Natural killer cell (primary cell): ENCODE measurements at places on chromosomes 2 and 18.

- DNase-seq: no peak
Measured at GRCh38 chr2:33268246-33268831, 208.1 kb upstream of the RASGRP3 start.

GRCh38 chr2:216765761-216766262, 70.5 kb upstream of the IGFBP5 start:
- no peak for DNase-seq

- no peak for DNase-seq
Measured at GRCh38 chr2:240139666-240140393, 628 bp downstream of the OTOS start.

- DNase-seq: no peak
Measured at GRCh38 chr2:18950361-18950851, 361.0 kb upstream of the NT5C1B start.

GRCh38 chr2:223548194-223548593, 54.0 kb downstream of the SCG2 start:
- no peak for DNase-seq

- DNase-seq: no peak
Measured at GRCh38 chr2:25123682-25124081, 44.7 kb downstream of the POMC start.

GRCh38 chr2:217242947-217243346, 383.1 kb upstream of the TNP1 start:
- no peak for DNase-seq

DNA sequence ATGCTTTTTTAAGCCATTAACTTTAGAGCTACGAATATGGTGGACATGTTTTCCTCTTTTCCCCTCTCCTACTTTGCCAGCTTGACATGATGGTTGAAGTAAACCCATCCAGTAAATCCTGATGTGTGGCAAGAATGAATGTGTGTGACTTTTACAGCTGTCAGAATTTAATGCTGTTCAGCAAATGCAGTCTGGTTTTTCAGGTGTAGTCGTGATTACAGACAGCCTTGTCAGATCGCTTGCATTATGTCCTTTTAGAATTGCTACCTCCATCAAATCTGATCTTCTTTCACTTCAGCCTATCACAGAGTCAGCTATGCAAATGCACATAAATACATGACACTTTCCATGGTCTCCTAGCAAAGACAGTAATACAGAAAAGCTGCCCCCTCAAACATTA, 278.5 kb downstream of the FBXO15 start:
- no peak for DNase-seq

GRCh38 chr2:86308984-86309695, 28.3 kb downstream of the REEP1 start:
- DNase-seq: no peak

GRCh38 chr2:168470320-168471162, 14.5 kb downstream of the CERS6 start:
- no peak for DNase-seq

DNA sequence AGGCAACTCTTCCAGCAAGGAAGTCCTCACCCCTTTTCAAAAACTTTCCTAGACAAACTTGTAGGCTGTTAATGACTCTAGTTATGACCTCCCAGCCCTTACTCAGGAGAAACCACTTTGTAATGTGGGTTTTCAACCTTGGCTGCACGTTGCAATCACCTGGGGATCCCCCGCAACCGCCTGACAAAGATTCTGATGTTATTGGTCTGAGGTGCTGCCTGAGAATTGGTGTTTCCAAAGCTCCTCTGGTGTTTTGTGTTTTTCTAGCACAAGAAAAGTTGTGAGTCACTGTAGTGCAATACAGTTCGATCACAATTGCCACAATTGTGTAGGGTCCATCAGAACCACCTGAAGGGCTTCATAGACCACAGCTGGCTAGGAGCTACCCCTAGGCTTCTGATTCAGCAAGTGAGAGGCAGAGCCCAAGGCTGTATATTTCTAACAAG, 121.6 kb downstream of the SP100 start:
- DNase-seq: no peak

GRCh38 chr2:195575016-195575415, 82.0 kb upstream of the SLC39A10 start:
- no peak for DNase-seq

DNA sequence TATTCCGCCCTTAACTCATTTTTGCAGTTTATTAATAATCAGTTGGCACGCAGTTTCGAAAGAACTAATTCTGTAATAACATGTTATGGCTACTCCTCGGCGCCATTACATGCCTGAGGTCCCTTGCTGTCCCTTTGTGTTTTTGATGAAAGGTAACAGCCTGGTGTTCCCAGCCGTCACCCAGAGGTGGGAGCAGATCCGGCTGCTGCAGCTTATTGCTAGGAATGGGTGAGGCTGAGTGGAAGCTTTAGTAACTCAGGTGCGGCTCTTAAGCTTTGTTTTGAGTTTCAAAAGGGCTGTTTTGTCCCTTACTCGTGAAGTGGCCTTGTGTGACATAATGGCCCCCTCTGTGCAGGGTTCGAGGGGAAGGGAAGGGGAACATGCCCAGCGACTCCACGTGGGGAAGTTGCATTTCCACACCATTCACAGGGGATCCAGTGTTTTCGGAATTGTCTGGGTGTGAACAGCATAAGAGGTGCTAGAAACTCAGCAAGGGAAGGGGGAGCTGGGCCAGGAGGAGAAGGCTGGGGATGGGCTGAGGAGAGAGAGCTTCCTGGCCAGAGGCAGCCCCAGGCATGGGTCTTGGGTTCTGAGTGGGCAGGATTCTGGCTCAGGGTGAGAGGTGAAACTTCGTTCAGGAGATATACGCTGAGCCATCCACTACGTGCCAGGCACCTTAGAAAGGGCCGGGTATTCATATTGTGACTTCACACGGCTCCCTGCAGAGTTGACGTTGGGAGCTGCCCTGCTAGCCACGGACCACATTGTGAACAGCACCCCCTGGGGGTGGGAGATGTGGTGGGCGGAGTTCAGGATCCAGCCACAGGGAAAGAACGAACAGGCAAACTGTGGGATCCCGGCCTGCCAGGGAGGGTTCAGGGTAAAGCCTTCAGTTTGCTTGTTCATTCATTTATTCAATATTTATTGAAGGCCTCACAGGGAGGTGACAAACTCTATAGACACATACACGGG, 84.4 kb downstream of the TGOLN2 start:
- peak; percentile 31 for DNase-seq

DNA sequence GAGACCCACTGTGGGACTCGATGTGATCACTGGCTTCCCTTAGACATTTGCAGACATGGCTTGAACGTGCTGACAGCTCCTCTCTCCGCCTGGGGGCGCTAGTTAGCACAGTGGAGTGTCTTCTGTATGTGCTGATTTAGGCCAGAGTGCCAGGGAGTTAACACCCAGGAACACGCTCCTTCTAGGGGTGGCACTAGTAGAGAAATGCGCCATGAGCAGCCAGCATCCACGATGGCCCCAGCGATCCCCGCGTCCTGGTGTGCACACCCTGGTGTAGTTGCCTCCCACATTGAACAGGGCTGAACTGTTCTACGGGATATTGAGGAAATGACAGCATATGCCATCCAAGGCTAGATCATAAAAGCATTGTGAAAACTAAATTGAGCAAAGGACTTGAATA, 11.4 kb upstream of the NMUR1 start:
- peak; percentile 40 for DNase-seq

DNA sequence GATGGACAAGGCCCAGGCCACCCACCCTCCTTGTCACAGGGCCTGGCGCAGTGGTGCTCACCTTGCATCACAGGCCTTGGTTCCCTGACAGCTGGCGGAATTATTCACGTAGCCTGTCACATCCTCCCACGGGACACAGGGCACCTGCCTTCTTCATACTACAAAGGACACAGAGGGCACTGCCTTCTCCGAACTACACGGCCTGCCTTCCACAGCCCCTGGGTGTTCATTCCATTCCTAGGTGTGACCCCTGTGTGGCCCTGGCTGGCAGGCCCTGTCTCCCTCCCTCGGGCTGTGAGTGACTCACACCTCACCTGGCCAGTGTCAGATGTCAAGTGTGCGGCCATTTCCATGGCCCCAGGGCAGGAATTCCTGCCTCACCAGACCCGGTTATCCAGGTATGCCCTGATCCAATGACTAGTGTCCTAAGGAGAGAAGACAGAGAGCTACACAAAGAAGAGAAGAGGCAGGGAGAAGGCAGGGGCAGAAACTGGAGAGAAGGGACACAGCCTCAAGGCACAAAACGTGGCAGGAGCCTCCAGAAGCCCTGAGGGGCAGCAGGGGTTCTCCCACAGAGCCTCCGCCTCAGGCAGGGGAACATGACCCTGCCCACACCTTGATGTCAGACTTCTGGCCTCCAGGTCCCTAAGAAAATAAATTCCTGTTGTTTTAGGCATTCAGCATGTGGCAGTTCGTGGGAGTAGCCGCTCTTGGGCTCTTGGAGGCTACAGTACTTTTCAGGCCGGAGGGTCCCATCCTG, 43.4 kb downstream of the MBP start:
- DNase-seq: no peak

DNA sequence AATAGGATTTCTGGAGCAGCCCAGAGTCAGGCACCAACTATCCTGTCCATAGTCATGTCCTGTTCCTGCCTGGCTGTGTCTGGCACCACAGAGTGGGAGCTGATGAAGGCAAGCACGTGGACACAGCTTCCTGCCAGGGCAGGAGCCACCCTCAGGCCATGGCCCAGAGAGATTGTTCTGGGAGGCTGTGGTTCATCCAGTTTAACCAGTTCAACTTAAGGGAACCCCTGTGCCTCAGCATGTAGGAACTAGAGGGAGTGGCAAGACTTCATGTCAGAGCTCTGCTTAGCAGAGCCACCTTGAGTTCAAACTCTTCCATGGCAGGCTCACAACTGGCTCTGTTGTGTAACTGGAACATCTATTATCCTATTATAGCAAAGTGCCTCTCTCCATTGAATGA, 73.2 kb upstream of the NCKAP5 start:
- DNase-seq: no peak

GRCh38 chr2:216692636-216693413, 2.5 kb downstream of the IGFBP5 start:
- peak; percentile 75 for DNase-seq

DNA sequence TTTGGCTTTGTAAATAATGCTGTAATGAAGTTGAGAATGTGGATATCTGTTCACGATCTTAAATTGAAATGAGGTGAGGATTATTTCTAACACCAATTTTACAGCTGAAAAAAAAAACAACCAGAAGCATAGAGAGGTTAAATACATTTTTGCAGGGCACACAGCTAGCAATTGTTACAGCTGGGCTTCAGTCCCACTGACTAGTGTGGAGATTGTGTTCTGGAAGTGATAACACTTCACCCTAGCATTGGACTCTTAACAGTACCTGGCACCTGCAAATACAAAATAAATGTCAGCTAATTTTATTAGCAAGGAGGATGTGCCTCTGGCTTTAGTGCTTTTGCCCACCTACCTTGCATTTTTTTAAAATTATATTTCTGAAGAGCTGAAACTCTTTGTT, 28.8 kb downstream of the CAVIN2 start:
- no peak for DNase-seq

DNA sequence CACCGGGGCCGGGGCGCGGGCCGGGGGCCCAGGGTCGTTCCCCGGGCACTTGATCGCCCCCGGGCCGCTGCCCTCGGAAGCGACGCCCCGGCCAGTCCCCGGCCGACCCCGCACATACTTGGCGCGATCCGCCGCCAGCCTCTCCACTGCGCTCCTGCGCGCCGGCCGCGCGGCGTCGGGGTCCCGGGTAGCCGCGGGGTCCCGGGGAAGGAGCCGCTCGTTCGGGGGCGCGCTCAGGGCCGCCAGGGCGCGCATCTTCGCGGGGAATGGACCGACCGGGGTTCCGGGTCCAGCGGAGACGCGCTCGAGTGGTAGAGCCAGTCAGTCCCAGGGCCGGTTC, 204 bp downstream of the FAM110C start:
- no peak for DNase-seq

DNA sequence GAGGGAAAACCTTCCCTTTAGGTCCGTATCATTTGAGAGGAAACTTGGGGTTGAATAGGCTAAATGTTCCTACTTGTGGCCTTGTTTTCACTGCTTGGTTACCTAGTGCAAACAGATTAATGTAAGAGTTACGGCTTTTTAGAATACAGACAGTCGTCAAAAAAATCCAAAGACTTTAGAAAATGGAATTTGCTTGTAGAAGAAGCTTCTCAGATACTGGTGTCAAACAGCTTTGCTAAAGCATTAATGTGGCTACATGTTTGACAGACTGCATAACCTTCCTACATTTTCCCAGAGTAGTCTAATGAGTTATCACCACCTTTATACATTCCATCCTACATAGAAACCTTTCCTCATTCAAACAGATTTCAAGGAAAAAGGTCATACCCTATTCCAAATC, 114.6 kb downstream of the FMNL2 start:
- no peak for DNase-seq

- no peak for DNase-seq
Measured at GRCh38 chr2:142504754-142505153, 372.7 kb upstream of the KYNU start.

DNA sequence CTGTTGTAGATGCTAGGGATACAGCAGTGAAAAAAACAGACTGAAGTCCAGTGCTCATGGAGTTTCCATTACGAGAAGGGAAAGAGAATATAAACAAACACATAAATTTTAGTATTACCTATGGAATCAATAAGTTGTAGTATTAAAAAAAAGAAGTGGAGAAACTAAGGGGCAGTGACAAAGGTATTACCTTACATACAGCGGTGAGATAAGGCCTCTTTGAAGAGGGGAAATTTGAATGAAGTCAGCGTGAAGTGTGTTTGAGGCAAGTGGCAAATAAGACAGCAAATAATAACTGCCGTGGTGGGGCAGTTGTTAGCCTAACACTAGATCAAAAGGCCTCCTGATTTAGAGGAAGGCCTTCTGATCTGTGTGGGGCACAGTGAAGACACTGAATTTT, 57.9 kb downstream of the TLK1 start:
- no peak for DNase-seq

GRCh38 chr2:139122711-139123158, 342.5 kb upstream of the NXPH2 start:
- DNase-seq: no peak

DNA sequence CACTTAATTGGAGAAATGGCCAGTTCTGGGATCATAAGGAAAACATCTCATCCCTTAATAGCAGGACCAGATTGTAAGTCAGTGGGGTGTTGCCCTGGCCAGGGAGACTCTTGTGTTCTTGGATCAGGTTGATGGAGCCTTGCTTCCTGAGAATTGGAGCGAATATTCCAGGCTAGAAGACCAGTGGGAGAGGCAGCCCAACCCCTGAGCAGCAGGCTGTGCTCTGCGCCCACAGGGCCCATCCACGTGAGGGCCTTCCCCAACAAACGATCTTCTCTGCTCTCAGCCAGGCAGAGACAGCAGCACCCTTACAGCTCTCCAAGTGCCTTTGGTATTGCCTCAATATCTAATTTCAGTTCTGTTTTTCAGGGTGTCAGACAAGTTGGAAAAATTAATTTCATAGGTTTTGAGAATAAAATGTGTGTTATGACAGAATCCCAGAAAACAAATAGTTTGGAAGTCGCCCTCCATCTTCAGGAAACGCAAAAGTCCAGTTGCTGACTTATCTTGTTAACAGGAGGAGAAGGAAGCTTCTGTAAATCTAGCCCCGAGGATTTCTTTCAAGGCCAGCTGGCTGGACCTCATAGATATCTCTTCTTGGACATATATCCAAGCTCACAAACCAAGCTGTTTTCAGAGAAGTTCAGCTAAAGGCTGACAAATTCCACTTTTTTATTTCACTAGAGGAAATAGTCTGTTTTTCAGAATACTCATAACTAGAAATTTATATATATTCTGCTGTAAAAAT, 105.5 kb downstream of the COPS8 start:
- DNase-seq: no peak
